Activated naive CD8-positive, alpha-beta T cell treated with anti-CD3 and anti-CD28 coated beads for 36 hours (primary cell): ENCODE measurements at places on chromosomes 2 and 18.

DNA sequence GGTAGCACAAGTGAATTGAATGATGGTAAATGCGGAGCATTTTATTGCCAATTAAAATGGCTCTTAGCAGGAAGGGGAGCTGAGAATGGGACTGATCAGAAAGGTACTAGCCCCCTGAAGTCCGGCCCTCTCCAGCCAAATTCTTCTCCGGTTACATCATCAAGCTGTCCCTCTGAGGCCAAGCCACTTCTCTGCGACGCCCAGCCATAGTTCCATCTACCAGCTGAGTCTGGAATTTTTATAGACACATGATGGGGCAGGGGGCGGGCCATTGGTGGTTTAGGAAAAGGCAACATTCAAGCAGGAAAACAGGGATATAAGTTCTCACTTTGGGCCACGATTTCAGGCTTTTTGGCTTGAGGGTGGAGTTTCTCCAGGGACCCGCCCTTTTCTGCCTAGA lies 22.7 kb downstream of the RPRM start:
- DNase-seq, result no peak

GRCh38 chr2:202529389-202529788 lies 105.4 kb upstream of the FAM117B start:
- DNase-seq, result no peak

- DNase-seq, result no peak
Observed at GRCh38 chr2:124633812-124634211, 608.7 kb downstream of the CNTNAP5 start.

DNA sequence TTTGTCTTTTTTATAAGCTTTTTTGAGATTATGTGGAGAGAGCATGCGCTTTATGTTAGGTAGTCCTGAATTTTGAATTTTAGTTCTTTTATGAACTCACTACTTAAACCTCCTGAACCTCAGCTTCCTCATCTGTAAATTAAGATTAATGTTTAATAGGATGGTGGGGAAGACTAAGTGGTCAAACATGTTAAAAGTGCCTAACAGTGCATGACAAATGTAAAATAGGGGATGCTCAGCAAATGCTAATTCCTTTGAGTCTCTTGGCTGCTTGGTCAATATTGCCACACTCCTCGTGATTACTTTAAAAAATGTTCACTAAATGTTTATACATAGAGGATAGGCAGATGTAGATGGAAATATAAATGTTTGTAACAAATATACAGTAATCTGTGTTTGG lies 6.8 kb downstream of the BIRC6 start:
- DNase-seq, result no peak

DNA sequence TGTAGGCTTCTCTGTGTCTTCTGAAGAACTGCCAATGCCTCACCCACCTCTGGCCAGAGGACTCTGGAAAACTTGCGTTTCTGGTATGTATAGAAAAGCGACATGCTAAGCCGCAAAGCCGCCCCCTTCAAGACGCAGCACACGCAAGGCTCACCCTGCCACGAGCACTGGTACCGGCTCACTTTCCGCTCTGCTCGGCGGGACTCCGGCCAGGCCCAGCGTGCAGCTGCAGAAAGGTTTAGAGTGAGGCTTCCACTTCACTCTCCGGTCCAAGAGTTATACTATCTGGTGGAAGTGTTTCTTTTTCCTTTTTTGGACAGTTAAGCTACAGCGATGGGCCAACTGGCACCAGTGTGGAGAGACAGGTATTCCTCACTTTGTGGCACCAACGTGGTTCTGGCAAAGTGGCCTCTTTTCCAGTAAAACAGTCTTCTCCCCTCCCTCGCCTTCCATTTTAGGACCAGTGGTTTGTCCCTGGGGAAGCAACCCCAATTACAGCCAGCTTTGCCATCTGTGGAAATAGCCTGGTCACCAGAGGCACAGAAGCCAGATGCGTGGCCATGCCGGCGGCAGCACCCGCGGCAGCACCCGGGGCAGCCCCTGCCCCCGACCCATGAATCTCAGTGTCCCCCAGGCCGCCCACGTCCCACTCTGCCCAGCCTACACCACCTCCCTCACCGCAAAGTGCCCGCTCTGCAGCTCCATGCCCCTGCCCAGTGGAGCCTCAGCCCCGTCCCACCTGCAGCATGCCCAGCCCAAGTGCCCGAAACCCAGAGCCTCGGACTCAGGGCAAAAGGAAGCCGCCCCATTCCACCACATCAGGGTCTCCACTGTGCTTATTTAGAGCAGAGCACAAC lies 91.6 kb upstream of the CTDP1 start:
- DNase-seq, result no peak

- no peak for DNase-seq
Observed at GRCh38 chr18:73136134-73136533, 268.3 kb upstream of the NETO1 start.

GRCh38 chr2:114219456-114219855 lies 223.0 kb upstream of the DPP10 start:
- no peak for DNase-seq

DNA sequence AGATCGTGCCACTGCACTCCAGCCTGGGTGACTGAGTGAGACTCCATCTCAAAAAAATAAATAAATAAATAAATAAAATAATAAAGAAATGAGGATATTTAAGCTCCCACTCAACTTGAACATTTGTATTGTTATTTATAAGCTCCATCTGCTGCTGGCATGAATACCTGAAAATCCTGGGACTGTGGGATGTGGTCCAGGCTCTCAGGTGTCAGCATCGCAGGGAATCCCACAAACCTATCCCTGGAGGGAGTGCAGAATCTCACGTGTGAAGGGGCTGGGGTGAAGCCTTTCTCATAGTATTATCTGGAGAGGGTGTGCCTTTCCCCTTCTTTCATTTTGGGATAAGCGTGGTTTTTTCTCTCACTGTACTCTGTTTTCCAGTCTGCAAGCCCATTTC lies 47.4 kb upstream of the POLE4 start:
- no peak for DNase-seq

GRCh38 chr2:184610891-184611290 lies 12.6 kb downstream of the ZNF804A start:
- DNase-seq, result no peak

DNA sequence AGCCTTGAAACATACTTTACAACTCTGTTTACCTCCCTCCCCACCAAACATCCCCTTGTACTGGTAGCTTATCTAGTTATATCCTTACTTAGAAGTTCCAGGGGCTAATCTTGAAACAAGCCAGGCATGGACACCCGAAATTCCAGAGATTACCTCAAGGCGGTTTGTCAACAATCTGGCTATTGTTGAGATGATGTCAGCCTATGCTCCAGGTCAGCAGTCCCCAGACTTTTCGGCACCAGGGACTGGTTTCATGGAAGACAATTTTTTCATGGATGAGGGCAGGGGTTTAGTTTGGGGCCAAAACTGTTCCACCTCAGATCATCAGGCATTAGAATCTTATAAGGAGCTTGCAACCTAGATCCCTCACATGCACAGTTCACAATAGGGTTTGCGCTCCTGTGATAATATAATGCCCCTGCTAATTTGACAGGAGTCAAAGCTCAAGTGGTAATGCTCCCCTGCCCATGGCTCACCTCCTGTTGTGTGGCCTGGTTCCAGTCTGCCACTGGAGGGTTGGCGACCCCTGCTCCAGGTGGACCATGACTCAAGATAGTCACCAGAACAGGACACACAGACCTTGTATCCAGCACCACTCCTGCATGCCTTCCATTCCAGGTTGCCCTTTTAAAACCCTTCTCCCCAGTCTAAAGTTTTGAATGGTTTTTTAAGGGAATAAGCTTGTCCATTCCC lies 171.2 kb downstream of the SPAG16 start:
- DNase-seq, result no peak

GRCh38 chr2:71606244-71606643 lies 152.9 kb downstream of the DYSF start:
- DNase-seq, result no peak

DNA sequence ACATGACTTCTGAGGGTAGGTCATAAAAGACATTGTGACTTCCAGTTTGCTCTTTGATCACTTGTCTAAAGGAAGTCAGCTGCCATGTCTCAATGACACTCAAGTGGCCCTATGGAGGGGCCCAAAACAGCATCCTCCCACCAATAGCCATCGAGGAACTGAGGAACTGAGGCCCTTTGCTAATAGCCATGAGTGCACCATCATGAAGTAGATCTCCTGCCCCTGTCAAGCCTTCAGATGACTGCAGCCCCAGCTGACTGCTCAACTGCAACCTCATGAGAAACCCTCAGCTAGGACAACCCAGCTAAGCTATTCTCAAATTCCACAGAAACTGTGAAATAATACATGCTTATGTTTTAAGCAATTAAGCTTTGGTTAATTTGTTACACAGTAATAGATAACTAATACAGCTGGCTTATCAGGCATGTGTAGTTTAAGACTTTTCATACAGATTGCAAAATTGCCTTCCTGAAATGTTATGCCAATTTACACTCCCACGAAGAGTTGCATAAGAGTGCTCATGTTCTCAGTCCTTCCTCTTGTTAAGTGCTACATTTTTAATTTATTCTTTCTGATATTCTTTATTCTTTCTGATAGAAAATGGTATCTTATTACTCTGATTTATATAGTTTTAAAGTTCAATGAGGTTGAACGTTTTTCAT lies 105.6 kb upstream of the NDUFV2 start:
- DNase-seq, result no peak

DNA sequence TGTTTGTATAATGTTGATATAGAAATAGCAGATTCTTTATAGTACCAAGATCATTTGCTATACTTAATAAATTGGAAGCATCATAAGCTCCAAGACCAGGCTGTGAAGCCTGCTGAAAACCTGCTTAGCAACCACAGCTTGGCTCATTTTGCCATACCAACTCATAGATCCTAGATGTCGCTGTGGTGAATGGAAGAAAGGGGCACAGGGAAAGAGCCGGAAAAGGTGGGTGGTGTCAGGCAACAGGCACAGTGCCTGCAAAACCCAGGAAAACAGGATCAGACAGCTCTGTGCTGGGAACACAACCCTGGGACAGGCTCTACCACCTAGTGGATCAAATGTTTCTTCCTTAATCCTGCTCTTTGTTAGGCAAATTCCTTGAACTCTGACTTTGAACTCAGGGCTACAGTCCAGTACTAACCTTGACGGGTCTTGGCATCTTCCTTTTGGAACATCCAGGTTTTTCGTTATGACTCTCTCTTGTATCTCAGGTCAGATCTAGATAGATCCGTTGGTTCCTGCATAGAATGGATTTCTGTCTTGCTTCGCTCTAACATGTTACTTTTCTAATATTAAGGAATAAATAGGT lies 31.6 kb downstream of the TWSG1 start:
- no peak for DNase-seq

GRCh38 chr2:134713176-134713575 lies 5.6 kb downstream of the TMEM163 start:
- DNase-seq, result no peak

DNA sequence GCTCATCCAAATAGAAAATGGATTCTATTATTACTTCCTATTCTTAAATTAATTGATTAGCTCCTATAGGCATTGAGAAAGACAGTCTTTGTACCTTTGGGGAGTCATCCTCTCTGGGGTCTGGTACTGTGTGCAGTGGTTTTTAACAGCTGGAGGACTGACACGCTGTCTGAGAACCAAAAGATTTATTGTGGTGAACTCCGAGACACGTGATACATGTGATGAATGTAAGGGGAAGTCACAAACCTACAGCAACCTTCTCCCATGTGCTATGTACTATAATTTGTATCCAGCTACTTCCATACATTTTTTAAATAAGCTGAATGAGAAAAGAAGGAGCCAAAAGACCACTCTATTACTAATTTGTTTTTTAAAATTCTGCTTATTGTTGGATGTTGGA lies 133.7 kb downstream of the GALNT3 start:
- DNase-seq, result no peak

GRCh38 chr2:48195169-48195568 lies 288.9 kb upstream of the FBXO11 start:
- DNase-seq, result no peak

DNA sequence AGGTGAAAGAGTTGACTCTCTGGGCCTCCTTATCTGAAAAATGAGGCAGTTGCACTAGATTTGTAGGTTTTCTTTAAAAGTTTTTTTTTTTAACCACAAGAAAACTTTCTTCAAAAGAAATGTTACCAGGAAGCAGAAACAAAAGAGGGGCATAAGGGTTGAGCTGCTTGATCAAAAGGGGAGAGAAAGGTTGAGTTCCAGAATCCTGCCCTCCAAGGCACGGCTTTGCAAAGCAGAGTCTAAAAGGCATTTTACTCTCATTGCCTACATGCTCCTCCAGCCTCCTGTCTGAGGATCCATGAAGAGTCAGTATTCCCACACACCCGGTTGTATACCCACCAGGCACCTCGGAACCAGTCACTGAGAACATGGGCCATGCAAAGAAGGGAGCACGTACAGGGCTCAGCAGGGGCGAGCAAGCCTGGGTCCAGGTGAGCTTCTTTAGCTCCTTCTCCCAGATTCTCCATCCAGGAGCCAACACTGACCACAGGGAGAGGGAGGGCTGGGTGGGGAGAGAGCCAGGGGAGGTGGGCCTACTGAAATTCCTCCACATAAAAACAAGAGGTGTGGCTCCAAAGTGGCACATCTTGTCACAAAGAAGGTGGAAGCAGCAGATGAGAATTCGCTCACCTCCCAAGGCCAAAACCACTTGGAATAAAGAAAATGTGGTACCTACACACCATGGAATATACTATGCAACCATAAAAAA lies 116.0 kb upstream of the EPC2 start:
- no peak for DNase-seq

- no peak for DNase-seq
Observed at GRCh38 chr2:129480790-129481189, 498.7 kb upstream of the RAB6C start.

DNA sequence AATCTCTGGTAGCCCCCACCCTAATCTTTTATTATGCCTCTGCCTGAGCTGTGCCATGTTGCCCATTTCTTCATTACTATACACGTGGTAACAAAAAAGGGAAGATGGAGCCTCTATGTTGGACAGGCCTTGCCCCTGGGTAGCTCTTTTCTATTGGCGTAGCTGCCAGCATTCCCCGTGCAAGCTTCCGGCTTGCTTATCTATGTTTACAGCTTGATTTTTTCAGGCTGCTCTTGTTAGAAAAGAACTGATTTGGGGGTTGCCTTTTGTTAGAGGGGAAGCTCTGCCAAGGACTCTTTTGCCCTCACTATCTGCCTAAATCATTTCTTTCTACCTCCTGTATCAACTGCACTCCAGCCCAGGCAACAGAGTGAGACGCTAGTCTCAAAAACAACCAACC lies 45.5 kb upstream of the ZSWIM2 start:
- no peak for DNase-seq

GRCh38 chr2:1621041-1621440 lies 123.3 kb downstream of the PXDN start:
- no peak for DNase-seq
